T follicular helper cell (primary cell): ENCODE measurements at places on chromosomes 12 and 14.

GRCh38 chr14:99134516-99135046, 137.4 kb downstream of the BCL11B start:
- no peak for DNase-seq

DNA sequence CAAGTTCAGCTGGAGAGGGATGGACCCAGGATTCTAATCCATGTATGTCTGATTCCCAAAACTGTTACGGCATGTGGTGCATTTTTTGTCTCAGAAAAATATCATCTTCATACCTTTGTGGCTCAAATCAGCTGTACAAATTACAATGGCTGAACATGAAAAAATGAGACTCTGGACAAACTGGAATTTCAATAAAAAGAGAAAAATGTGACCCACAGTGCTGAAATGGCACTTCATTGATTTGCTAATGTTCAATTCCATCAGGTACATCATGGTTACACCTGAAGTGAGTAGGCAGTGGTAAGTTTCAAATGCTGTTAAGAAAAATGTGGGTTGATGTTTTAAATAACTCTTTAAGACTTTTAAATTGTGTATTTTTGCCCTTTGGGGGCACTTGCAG, 165.6 kb upstream of the CAND1 start:
- no peak for DNase-seq

GRCh38 chr14:104432611-104433231, 146.8 kb upstream of the C14orf180 start:
- DNase-seq = no peak

- DNase-seq = no peak
These were observed 21.0 kb downstream of the PAH start for GRCh38 chr12:102896067-102896466.

GRCh38 chr14:94643316-94644101, 31.3 kb downstream of the SERPINA3 start:
- no peak for DNase-seq
